ENCODE measurements at places on chromosomes 7 and 10.

- no peaks in the 10 kb centered on the region for H3K27me3 ChIP-seq
- H3K36me3 ChIP-seq = peaks cover 13% of the 10 kb centered on the region
- H3K27ac ChIP-seq = no peak overlapping the region
- no peak overlapping the region for H3K4me3 ChIP-seq
- no peak for DNase-seq
- peaks cover 33% of the 10 kb centered on the region for H3K4me1 ChIP-seq
Measured at GRCh38 chr7:101984133-101984879, 166.9 kb downstream of the CUX1 start.

DNA sequence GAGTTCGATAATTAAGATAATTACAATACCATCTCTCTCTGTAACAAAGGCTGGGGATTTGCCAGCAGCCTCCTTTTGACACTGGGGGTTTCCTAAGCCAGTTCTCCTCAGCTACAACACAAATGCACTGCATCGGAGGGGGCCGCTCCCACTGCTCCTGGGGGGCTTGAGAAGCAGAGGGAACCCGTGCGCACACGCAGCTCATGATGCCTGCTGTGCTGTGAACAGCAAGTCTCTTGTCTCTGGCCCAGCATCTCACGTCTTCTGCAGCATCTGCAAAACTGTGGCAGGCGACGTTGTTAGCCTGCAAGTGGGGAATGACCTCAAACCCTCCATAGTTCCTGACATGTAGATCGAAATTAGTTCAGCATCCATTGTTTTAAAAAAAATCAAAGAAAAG, 5.5 kb downstream of the VIPR2 start:
- no peak overlapping the region for H3K27ac ChIP-seq
- peaks cover 62% of the 10 kb centered on the region for H3K27me3 ChIP-seq
- H3K4me3 ChIP-seq = no peak overlapping the region
- DNase-seq = no peak

DNA sequence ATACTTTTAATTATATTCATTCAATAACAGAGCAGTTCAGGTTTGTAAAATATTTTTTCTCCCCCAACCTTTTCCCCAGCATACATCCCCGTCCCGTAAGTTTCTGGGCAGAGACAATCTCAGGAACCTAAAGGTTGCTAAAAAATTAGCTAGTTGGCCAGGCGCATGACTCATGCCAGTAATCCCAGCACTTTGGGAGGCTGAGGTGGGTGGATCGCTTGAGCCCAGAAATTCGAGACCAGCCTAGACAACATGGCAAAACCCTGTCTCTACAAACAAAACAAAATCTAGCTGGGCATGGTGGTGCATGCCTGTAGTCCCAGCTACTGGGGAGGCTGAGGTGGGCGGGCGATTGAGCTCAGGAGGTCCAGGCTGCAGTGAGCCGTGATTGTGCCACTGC, 40.2 kb downstream of the TCF7L2 start:
- H3K27me3 ChIP-seq = no peaks in the 10 kb centered on the region
- peaks cover 11% of the 10 kb centered on the region for H3K36me3 ChIP-seq
- H3K4me3 ChIP-seq = no peak overlapping the region
- no peak for DNase-seq
- H3K27ac ChIP-seq = no peak overlapping the region

DNA sequence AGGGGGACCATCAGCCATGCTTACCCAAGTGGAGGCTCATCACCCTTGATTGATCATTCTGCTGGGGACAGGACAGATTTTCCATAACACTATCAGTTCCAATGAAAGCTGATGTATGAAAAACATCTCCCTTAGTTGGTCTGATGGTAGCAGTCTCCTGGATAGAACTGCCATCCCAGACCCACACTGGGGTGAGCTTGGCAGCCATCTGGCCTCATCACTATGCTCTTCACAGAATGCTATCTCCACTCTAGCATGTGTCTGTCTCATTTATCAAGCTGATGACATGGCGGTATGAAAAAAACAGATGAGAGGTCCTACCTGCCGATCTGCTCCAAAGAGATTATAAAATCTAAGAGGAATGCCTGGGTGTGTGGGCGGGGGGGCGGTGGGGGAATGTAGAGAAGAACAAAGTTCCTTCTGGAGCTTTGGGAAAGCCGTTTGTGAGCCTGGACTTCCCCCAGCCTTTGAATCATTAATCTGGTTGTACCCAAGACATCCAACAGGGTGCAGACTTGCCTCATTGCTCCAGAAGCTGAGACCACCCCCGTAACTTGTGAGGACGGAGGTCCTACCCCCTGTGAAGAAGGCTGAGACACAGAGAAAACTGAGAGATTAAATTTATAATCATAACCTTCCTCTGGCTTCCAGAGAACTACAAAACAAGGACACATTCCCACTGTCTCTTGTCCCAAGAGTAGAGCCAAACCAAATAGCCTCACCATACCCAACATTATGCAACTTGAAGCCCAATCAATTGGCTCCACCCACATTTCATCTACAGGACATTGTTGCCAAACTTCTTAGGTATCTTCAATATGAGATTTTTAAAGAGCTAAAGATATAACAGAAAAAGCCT, 340.8 kb downstream of the KCNMA1 start:
- H3K4me1 ChIP-seq = peaks cover 30% of the 10 kb centered on the region
- H3K27ac ChIP-seq = no peak overlapping the region
- no peaks in the 10 kb centered on the region for H3K36me3 ChIP-seq
- H3K4me3 ChIP-seq = no peak overlapping the region
- no peaks in the 10 kb centered on the region for H3K27me3 ChIP-seq

- no peak overlapping the region for H3K27ac ChIP-seq
- H3K4me3 ChIP-seq = no peak overlapping the region
- H3K4me1 ChIP-seq = no peaks in the 10 kb centered on the region
- no peaks in the 10 kb centered on the region for H3K27me3 ChIP-seq
Measured at GRCh38 chr10:106557951-106558733, 606.4 kb downstream of the SORCS1 start.

DNA sequence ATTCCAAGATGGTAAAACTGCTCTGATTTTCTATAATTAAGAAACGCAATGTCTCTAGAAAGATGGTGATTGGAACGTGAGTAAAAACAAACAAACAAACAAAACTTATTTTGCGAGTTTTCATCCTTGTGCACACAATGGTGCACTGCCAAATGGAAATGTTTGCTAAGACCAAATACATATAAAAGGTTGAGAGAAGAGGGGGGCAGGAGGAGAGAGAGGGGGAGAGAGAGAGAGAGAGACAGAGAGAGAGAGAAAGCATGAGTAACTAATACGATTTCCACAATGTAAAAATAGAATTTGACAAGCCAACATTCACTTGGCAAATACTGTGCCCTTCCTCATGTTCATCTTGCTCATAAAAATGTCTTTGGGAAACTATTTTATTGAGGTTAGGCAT, 375.4 kb downstream of the CNTNAP2 start:
- DNase-seq = no peak
- H3K4me3 ChIP-seq = no peak overlapping the region
- H3K36me3 ChIP-seq = no peaks in the 10 kb centered on the region
- H3K27ac ChIP-seq = no peak overlapping the region
- no peaks in the 10 kb centered on the region for H3K4me1 ChIP-seq

GRCh38 chr10:90171014-90171722, 469.8 kb downstream of the KIF20B start:
- no peak overlapping the region for H3K27ac ChIP-seq
- H3K27me3 ChIP-seq = no peaks in the 10 kb centered on the region
- no peak for DNase-seq
- no peaks in the 10 kb centered on the region for H3K4me1 ChIP-seq
- H3K36me3 ChIP-seq = peaks cover 1% of the 10 kb centered on the region

DNA sequence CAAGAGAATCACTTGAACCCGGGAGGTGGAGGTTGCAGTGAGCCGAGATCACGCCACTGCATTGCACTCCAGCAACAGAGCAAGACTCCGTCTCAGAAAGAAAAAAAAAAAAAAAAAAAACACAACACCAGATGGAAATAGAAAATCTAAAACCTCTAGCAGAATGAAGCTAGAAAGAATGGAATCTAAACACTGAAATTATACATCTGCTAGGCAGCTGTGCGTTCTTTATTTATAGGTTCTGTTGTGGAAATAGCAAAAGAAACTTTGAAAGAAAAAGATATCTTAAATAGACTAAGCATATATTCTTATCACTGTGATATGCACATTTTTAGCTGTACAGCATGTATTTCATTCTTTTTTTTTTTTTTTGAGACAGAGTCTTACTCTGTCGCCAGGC, 17.1 kb downstream of the BMPR1A start:
- H3K36me3 ChIP-seq = peaks cover 2% of the 10 kb centered on the region
- peaks cover 30% of the 10 kb centered on the region for H3K4me1 ChIP-seq
- no peak for DNase-seq
- H3K27ac ChIP-seq = peak overlapping the region; percentile 19
- no peak overlapping the region for H3K4me3 ChIP-seq

DNA sequence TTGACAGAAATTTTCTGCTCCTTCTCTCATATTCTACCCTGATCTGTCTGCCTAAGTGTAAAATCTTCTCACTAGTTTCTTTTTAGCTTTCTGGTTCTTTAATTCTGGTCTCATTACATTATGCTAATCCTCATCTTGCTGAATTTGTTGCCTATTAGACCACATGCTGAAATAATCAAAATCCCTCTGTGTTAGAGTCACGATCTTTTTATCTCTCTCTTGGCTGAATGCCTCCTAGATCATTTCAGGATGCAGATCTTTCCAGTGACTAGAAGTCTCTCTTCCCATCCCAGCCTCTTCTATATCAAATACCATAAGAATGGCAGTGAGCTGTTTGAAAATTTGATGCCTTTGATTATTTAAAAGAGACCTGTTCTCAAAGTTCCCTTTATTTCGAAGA, 661.9 kb downstream of the SORCS1 start:
- H3K4me1 ChIP-seq = no peaks in the 10 kb centered on the region
- no peak overlapping the region for H3K27ac ChIP-seq
- DNase-seq = no peak
- H3K27me3 ChIP-seq = no peaks in the 10 kb centered on the region

- H3K4me1 ChIP-seq = peaks cover 4% of the 10 kb centered on the region
- no peak for DNase-seq
- H3K27ac ChIP-seq = no peak overlapping the region
- peaks cover 11% of the 10 kb centered on the region for H3K27me3 ChIP-seq
- H3K4me3 ChIP-seq = no peak overlapping the region
Measured at GRCh38 chr10:5411941-5412276, 448 bp upstream of the NET1 start.

GRCh38 chr10:128814782-128815181, 652.3 kb upstream of the MGMT start:
- no peak overlapping the region for H3K27ac ChIP-seq
- no peaks in the 10 kb centered on the region for H3K4me1 ChIP-seq
- no peak overlapping the region for H3K4me3 ChIP-seq
- peaks cover 30% of the 10 kb centered on the region for H3K27me3 ChIP-seq
- no peaks in the 10 kb centered on the region for H3K36me3 ChIP-seq

DNA sequence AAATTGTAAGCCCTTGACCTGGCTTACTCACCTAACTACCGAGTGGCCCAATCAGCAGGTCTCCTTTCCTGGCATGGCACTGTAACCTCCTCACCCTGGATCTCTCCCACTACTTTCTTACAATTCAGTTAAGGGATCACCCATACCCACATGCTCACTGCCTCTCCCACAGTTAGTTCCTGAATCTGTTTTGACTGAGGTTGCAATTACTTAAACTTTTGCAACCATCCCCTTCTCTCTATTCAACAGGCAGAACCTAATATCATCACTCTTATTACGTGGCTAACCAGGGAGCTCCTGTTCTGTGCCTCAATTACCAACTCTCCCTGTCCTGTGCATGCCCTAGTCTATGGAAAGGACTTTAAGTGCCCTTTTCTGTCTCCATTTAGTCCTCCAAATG, 84.2 kb upstream of the IKZF1 start:
- H3K27ac ChIP-seq = no peak overlapping the region
- H3K4me1 ChIP-seq = peaks cover under 1% of the 10 kb centered on the region
- no peaks in the 10 kb centered on the region for H3K36me3 ChIP-seq
- no peak overlapping the region for H3K4me3 ChIP-seq
- DNase-seq = no peak

- H3K4me1 ChIP-seq = no peaks in the 10 kb centered on the region
- peaks cover 21% of the 10 kb centered on the region for H3K36me3 ChIP-seq
- H3K4me3 ChIP-seq = no peak overlapping the region
- no peaks in the 10 kb centered on the region for H3K27me3 ChIP-seq
- H3K27ac ChIP-seq = no peak overlapping the region
Measured at GRCh38 chr7:43700059-43700501, 29.2 kb downstream of the COA1 start.

- no peaks in the 10 kb centered on the region for H3K36me3 ChIP-seq
- peaks cover 23% of the 10 kb centered on the region for H3K4me1 ChIP-seq
- peak overlapping the region; percentile 78 for H3K27ac ChIP-seq
- H3K4me3 ChIP-seq = no peak overlapping the region
- DNase-seq = no peak
Measured at GRCh38 chr7:124460056-124460450, 305.5 kb downstream of the GPR37 start.

DNA sequence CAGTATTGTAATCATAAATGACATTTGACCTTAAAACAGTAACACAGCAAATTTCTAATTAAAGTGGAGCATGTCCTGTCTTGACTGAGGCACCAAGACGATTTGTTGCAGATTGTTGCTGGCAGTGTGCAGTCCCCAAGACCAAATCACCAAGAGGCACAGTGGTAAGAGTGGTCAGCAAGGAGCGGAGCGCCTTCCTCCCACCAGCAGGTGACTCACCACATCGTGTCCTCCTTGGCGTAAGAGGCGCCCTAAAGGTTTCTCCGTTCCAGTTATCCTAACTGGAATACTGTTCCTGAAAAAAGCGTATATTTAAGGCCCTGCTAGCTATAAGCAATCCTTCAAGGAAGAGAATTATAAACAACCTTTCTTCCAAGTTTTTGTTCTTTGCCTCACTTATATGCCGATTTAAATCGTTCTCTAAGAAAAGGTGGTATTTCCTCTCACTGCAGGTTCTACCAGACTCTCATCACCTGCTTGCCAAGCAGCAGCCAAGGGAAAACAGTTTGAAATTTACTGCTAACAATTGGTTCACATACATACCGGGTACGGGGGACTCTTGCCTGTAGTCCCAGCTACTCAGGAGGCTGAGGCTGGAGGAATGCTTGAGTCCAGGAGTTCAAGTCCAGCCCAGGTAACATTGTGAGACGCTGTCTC, 10.7 kb upstream of the REPIN1 start:
- no peak for DNase-seq
- peaks cover 18% of the 10 kb centered on the region for H3K4me1 ChIP-seq
- H3K4me3 ChIP-seq = no peak overlapping the region

DNA sequence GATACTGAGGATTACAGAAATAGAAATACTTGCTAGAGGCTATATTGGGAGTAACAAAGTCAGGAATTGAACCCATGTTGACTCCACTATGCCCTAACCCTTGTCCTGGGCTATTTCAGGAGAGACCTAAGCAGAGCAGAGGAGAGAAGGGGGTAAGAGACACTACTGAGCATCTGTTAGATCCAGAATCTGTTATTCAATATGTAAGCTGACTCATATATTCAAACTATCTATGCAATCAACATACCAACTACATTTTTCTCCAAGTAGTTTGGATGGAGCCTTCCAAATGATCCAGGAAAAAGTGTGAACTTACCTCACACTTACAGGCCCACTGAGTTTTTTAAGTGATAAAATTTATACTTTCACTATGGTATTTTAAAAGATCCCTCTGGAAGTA, 216.1 kb downstream of the IMMP2L start:
- H3K27ac ChIP-seq = no peak overlapping the region
- peaks cover 18% of the 10 kb centered on the region for H3K36me3 ChIP-seq
- no peak for DNase-seq
- no peaks in the 10 kb centered on the region for H3K27me3 ChIP-seq
